Neural cell (in vitro differentiated cells): ENCODE measurements at places on chromosomes 4 and X. TPM values are rescaled to one million over a fixed set of nuclear protein-coding genes. Genes with fewer than 3 reads are reported as not detected.

The DCAF4L1 gene
- polyA plus RNA-seq = 0.31 and 0.42 TPM in 2 replicates

The ABLIM2 gene
- polyA plus RNA-seq = 14.9 and 103 TPM in 2 replicates

The DGKK gene
- 0.92 and 1.3 TPM in 2 replicates for polyA plus RNA-seq

The PROM1 gene
- 1.1 and 2.3 TPM in 2 replicates for polyA plus RNA-seq

The PDS5A gene
- polyA plus RNA-seq = 43.7 and 46.3 TPM in 2 replicates

The GLOD5 gene
- not detected in 2 replicates for polyA plus RNA-seq

The UTP14A gene
- 9.3 and 10.5 TPM in 2 replicates for polyA plus RNA-seq

The NXF2 gene
- polyA plus RNA-seq = not detected in 2 replicates

The USP27X gene
- polyA plus RNA-seq = 8.0 and 10.3 TPM in 2 replicates

The SMIM31 gene
- not detected in 2 replicates for polyA plus RNA-seq

The WDR17 gene
- 52.9 and 59.1 TPM in 2 replicates for polyA plus RNA-seq

The TASL gene
- not detected in 2 replicates for polyA plus RNA-seq

The MEPE gene
- not detected in 2 replicates for polyA plus RNA-seq

The RRH gene
- polyA plus RNA-seq = 0.40 and 1.2 TPM in 2 replicates

The HSD17B13 gene
- not detected in 2 replicates for polyA plus RNA-seq

The GAGE1 gene
- not detected in 2 replicates for polyA plus RNA-seq

The LAS1L gene
- 40.0 and 43.4 TPM in 2 replicates for polyA plus RNA-seq

The C1QTNF7 gene
- polyA plus RNA-seq = not detected in 2 replicates

The HERC5 gene
- 0.59 TPM in 1 of 2 replicates, not detected in the other for polyA plus RNA-seq

The SNCA gene
- polyA plus RNA-seq = 66.1 and 70.5 TPM in 2 replicates

The ARAF gene
- polyA plus RNA-seq = 9.9 and 25.0 TPM in 2 replicates

The FAM193A gene
- polyA plus RNA-seq = 11.6 and 12.7 TPM in 2 replicates

The RASSF6 gene
- polyA plus RNA-seq = not detected in 2 replicates

The NPFFR2 gene
- not detected in 2 replicates for polyA plus RNA-seq

The CCNQ gene
- polyA plus RNA-seq = 61.2 and 70.7 TPM in 2 replicates

The ADGRL3 gene
- polyA plus RNA-seq = 90.1 and 99.4 TPM in 2 replicates

The STPG2 gene
- polyA plus RNA-seq = not detected in 2 replicates

The TDO2 gene
- polyA plus RNA-seq = 0.73 TPM in 1 of 2 replicates, not detected in the other

The AMOT gene
- 2.8 and 6.3 TPM in 2 replicates for polyA plus RNA-seq

The GAB3 gene
- 0.06 TPM in 1 of 2 replicates, not detected in the other for polyA plus RNA-seq

The CXXC4 gene
- 108 and 127 TPM in 2 replicates for polyA plus RNA-seq

The CXCL5 gene
- polyA plus RNA-seq = not detected in 2 replicates

The PAGE2 gene
- not detected in 2 replicates for polyA plus RNA-seq

The MAP7D2 gene
- polyA plus RNA-seq = 3.5 and 6.4 TPM in 2 replicates

The IGFBP7 gene
- polyA plus RNA-seq = 0.33 TPM in 1 of 2 replicates, not detected in the other

The APELA gene
- not detected in 2 replicates for polyA plus RNA-seq

The TCEAL6 gene
- not detected in 2 replicates for polyA plus RNA-seq

The AREG gene
- polyA plus RNA-seq = not detected in 2 replicates

The UCP1 gene
- not detected in 2 replicates for polyA plus RNA-seq

The NDST3 gene
- polyA plus RNA-seq = 3.2 and 4.0 TPM in 2 replicates

The ZCCHC12 gene
- polyA plus RNA-seq = 146 and 167 TPM in 2 replicates

The TLR8 gene
- not detected in 2 replicates for polyA plus RNA-seq

The PWWP3B gene
- polyA plus RNA-seq = 7.5 TPM in 2 replicates

The SYP gene
- polyA plus RNA-seq = 240 and 281 TPM in 2 replicates

The TKTL2 gene
- 0.34 and 0.42 TPM in 2 replicates for polyA plus RNA-seq

The LIMCH1 gene
- 7.8 and 9.1 TPM in 2 replicates for polyA plus RNA-seq

The ZNF718 gene
- polyA plus RNA-seq = 11.4 and 12.8 TPM in 2 replicates

The DCUN1D4 gene
- 107 and 130 TPM in 2 replicates for polyA plus RNA-seq

The C4orf36 gene
- 1.5 and 2.0 TPM in 2 replicates for polyA plus RNA-seq

The DUX4 gene
- not detected in 2 replicates for polyA plus RNA-seq

The OPHN1 gene
- 7.3 and 7.6 TPM in 2 replicates for polyA plus RNA-seq

The SLC16A2 gene
- polyA plus RNA-seq = 14.5 and 17.4 TPM in 2 replicates

The SYTL5 gene
- 0.80 and 1.0 TPM in 2 replicates for polyA plus RNA-seq

The PLXNB3 gene
- 0.48 and 0.76 TPM in 2 replicates for polyA plus RNA-seq

The CTAG2 gene
- not detected in 2 replicates for polyA plus RNA-seq

The RAB41 gene
- polyA plus RNA-seq = not detected in 2 replicates
